ENCODE measurements at places on chromosomes 2 and 18.

GRCh38 chr18:2060086-2060485, 511.2 kb downstream of the METTL4 start:
- DNase-seq: no peak

DNA sequence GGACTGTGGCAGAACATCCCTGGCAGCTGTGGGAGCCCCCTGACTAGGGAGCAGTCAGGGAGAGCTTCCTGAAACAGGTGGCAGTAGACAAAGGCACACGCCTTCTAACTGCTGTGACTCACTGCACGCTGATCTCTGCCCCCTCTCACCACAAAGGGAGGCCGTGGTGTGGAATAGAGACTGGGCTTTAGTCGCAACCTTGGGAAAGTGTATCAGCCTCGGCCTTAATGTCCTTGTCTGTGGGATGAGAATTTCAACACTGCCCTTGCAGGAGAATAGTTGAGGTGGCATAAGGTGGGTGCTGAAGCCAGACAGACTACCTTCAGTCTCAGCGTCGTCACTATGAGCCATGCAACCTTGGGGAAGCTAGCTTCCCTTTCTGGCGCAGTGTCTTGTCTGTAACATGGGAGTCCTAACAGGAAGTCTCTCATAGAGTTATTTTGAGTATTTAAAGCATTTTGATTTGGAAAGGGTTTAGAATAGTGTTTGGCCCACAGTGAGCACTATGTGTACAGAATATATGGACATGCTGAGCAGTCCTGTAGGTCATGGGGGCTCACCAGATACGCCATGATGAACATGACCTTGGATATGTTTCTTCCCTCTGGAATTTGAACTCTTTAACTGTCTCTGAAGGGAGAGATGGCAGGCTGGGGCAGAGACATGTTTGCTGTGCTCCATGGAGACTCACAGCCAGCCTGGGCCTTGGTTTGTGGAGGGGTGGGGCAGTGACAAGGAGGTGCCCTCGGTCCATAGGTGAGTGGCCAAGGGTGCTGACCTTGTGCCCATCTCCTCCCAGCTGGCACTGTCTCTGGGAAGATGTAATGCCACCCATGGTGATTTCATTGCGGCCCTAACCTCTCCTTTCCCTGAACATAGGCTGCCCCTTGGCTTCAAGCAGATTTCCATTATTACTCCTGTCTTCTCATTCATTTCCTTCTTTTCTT, 29.5 kb upstream of the SMAD7 start:
- DNase-seq: no peak

GRCh38 chr2:34912084-34912483, 1313.0 kb upstream of the FAM98A start:
- no peak for DNase-seq

DNA sequence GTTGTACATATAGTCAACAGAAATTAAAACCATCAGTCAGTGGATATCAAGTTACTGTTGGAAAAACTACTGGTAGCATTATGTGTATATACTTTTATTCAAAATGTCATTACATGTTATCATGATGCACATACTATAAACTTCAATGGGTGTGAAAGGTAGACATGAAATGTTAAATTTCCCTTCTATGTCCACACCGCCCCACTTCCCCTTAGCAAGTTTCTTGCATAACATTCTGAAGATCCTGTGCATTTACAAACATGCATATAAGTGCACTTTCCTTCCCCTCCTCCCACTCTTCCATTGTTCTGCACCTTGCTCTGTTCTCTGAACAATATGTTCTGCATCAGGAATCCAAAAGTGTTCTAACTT, 16.6 kb upstream of the HK2 start:
- DNase-seq: no peak

DNA sequence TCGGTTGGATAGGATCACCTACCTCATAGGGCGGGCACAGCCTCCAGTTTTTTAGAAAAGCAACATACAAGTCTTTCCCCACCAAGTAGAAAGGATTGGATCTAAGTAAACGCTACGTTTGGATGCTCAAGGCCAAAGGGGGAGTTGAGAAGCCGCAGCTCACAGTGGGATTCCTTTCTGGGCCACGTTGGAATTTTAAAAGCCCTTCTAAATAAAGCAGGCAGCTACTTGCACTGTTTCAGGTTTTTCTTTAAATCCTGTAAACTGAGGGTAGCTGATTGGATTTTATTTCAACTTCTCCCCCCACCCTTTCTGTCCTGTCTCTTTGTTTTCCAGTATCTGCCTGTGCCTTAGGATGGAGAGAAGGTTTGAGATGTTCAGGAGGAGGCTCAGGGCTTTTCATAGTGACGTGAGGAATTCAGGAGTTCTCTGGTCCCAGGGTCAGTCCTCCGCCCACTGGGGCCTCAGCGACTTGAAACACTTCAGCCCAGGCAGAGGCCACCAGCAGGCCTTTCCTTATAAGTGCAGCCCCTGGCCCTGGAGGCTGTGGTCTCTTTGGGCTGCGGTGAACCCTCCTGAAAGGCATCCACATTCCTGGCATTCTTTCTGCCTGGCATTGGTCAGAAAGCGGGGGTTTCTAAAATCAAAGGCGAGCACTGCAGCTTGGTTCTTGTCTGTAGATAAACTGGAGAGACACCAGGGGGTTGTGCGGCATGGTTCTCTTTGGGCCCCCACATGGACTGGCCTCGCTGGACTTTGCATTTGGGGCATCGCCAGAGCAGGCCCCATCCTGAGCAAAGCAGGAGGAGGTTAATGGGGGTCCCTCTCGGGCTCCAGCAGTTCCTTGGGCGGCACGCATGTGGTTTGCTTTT, 44.5 kb downstream of the SH3BP4 start:
- DNase-seq: no peak
